ENCODE measurements at places on chromosomes 16 and 17.

- no peak for DNase-seq
Observed at GRCh38 chr16:69769404-69769803, 7.3 kb downstream of the WWP2 start.

DNA sequence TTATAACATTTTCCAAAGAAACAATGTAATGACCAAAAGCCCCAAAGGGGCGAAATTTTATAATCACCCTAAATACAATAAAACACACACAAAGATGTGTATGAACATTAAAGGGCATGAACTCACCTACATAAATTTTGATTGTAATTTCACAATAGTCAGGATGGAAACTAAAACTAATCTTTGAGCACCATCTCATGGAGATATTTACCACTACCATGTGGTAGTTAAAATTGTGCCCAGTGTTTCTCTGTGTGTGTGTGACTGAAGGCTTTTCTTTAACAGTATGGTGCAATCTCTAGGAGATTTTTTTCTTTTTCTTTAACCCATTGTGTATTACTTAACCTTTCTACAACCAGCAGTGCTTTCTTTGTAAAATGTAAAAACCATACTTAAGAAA lies 19.7 kb upstream of the MEIOC start:
- DNase-seq, result no peak

DNA sequence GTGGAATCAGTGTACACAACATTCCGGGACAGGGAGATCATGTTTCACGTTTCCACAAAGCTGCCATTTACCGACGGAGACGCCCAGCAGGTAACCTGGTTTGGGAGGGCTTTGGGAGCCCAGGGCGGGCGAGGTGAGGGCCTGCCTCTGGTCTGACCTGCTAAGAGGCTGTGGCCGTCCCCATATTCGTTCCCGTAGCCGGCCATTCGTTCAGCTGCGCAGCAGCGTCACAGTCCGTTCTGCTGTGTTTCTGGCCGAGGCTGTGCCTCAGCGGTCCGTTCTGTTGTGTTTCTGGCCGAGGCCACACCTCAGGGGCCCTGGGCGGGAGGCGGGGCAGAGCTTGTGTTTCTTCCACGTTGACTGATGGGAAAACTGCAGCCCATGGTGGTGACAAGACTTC lies 68.0 kb downstream of the OR1D5 start:
- no peak for DNase-seq

GRCh38 chr17:63163158-63163520 lies 197.1 kb downstream of the TANC2 start:
- no peak for DNase-seq

DNA sequence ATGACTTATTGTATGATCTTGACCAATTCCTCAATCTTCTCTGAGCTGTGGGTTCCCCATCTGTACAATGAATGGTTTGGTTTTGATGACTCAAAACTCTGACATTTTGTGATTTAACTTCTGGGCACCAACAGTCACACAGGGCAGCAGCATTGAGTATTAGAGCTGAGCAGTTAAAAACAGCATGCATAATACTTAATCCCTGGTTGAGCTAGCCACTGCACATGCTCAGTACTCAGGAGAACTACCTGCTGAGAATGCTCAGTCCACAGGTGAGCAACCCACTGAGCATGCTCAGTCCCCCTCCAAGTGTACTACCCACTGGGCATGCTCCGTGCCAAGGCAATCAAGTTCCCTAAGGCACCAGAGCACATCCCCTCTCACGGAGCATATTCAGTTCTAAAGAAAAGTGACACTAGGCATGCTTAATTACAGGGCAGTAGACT lies 68.7 kb downstream of the AIPL1 start:
- no peak for DNase-seq

DNA sequence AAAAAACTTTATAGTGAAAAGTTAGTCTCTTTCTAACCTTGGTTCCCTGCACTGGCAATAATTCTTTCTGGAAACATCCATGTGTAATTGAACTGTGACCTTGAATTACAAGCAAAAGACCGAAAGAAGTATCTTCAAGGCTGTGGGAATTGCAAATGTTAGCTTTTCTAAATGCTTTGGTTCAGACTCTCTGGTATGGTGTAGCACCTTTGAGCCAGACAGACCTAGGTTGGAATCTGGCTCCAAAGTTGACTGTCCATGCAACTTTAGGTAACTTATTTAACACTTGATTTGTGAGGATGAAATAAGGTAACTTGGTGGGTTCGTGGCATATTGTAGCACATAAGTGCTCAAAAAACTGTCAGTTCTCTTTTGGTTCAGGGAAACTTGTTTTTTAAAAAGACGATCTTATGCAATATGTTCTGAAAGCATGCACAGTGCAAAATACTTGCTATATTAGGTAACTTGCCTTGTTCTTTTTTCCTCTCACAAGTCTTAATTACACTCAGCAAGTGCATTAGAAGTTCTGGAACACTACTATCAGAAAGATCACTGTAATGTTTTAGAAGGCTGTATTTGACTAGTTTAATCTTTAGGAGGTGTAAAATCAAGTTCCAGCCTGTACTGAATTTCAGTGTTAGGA lies 46.3 kb downstream of the TANGO6 start:
- no peak for DNase-seq

DNA sequence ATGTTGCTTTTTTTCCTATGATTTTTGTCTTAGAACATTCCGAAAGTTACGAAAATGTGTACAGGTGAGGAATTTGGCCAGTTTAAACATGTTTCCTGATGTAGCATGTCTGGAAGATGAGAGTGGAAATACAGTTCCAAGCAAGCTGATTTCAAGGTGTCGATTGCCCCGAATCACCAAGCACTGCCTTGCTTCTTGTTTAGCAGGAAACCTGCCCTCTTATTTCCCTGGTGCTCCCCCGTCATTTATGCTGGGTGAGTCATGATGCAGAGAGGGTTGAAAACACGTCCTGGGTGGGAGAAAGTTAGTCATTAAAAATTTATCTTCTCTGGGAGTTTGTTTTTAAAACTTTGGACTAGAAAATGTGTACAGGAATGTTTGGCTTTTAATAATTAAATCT lies 608.6 kb upstream of the EEF2KMT start:
- DNase-seq, result no peak

DNA sequence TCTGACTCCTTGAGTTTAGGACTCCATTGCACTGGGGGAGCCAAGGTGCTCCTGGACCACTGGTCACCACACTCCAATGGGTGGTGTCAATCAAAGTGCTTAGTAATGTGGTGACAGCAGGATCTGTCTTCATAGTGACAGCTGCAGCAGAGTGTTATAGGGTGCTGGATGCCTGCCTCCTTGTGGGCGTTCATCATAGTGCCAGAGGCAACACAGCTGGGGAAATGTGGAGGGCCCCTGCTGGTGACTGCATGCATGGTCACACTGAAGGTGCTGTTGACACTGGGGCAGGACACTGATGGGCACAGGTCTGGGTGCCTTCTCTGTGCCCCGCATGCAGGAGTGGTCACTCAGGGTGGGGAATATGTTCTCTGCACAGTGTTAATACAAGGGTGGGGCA lies 177.5 kb upstream of the CDH8 start:
- no peak for DNase-seq

GRCh38 chr16:81936209-81937000 lies 74.9 kb downstream of the SDR42E1 start:
- no peak for DNase-seq

DNA sequence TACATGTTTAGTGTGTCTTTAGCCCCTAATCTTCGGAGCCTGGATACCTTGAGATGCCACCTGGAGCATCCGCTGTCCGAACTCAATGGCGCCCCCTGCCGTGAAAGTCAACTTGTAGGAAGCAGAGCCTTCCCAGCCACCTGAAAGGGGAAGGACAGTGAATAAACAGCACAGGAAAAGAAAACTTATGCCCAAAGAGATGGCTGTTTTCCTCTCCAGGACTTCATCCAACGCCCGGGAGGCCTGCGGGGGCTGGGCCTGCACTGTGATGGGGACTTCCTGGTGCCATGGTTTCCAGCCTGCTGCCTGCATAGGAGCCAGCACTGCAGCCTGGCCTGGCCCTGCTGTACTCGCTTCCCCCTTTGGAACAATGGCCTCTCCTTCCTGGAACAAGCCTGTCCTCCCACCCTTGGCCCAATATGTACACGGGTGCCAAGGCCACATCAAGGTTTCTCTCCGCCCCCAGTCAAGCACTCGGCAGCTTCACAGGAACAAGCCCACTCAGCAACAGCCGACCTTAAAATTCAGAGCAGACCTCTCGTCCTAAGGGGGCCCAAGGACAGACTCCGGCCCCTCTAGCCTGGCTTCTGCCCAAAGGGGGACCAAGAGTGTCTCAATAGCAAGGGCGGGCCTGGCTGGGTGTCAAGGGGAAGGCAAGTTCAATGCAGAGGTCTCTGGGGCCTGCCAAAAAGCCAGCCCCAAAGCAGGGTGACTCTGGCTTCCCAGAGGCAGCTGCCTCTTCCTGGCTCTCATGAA lies 4.5 kb upstream of the UNC13D start:
- DNase-seq, result peak; percentile 93

- DNase-seq, result peak; percentile 29
Observed at GRCh38 chr17:18319604-18320256, 4.6 kb downstream of the SMCR8 start.

GRCh38 chr16:74169066-74169465 lies 127.5 kb upstream of the PSMD7 start:
- DNase-seq, result no peak

- no peak for DNase-seq
Observed at GRCh38 chr17:27666831-27667560, 36.0 kb downstream of the LGALS9 start.

DNA sequence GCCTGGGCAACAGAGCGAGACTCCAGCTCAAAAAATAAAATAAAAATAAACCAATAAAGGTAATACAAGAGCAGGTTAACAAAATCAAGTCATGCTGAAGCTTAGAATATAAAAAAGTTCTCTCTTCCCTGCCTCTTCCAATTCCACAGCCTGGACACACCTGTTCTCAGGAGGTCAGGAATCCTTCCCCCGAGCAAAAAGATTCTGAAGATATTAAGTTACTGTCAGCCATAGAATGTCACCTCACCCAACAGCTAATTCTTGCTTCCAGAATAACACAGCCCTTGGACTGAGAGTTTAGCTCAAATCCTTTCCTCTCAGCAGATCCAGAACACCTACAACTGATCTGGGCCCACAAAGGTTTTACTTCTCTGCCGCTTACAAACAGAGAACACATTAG lies 27.1 kb downstream of the SLC39A11 start:
- no peak for DNase-seq

DNA sequence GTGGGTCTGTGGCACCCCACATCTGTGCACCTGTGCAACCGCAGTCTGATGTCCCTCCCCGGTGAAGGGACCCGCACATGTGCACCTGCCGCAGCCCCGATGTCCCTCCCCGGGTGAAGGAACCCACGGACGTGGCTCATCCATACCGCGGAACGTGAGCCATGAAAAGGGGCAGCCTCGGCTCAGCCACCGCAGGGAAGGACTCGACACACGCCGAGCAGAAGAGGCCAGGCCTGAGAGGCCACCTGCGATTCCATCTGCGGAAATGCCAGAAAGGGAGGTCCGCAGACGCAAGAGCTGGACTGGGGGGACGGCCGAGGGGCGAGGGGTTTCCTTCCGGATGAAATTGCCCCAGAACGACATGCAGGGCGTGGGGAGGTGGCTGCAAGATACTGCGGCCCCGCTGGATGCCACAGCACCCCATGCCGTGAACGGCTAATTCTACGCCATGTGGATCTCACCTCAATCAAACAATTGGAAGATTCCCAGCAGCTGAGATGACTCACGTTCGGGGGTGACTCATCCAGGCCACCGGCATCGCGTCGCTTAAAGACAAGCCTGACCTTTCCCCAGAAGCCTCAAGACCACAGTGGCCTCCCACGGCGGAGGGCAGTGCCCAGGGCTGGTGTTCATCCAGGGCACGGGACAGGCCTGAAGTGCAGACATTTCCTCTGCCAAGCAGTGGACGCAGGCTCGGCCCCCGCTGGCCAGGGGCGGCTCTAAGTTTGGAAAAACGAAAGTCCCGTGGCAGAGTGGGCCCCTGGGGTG lies 21.0 kb downstream of the SOX8 start:
- DNase-seq, result peak; percentile 94

DNA sequence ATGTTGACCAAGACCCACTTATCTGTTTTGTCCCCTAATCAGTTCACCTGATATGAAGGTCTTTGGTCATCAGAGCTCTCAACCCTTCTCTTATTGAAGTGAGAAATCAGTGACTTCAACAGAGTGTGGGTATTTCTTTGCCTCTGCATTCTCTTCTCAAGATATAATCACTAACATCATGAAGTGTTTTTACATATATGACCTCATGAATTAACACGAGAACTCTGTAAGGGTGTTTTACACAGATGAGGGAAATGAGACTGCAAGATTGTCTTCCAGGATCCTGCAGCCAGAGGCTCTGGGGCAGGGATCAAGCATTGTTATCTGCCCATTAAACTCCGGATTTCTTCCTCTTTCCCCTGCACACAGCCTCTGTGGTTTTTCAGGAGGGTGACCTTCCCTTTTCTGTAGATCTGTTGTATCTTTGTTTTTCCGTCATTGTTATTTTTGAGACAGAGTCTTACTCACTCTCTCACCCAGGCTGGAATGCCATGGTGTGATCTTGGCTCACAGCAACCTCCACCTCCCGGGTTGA lies 22.7 kb downstream of the LCMT1 start:
- DNase-seq, result no peak

GRCh38 chr17:72618001-72618509 lies 474.4 kb downstream of the SLC39A11 start:
- peak; percentile 27 for DNase-seq

DNA sequence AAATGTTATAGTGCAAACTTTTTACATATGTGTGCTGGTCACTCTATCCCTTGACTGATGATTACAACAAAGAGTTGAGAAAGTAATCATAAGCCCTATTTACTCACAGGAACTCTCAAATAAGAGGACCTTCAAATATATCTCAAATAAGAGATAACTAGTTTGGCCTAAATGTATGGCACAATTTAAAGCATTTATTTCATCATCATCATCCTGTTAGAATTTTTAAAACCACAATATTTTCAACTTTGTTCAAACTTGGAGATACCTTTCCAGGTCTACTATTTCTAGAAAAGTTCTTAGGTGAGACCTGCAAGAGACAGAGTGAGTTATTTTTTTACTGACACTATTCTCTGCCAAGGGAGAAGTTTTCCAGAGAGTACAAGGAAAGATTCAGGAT lies 5.5 kb downstream of the CPPED1 start:
- DNase-seq, result no peak

GRCh38 chr17:57350266-57350665 lies 93.9 kb downstream of the MSI2 start:
- no peak for DNase-seq

GRCh38 chr16:54409982-54410381 lies 123.4 kb upstream of the IRX3 start:
- no peak for DNase-seq

Data from activated naive CD4-positive, alpha-beta T cell treated with anti-CD3 and anti-CD28 coated beads for 36 hours (primary cell).